Activated CD4-positive, alpha-beta T cell treated with anti-CD3 and anti-CD28 coated beads, Interleukin-2, Interleukin-6, amounts not matched to agents 100 ng/mL and 50 ng/mL, durations not matched to agents 16 hours and 8 hours (primary cell): ENCODE measurements at places on chromosomes 6 and 20.

DNA sequence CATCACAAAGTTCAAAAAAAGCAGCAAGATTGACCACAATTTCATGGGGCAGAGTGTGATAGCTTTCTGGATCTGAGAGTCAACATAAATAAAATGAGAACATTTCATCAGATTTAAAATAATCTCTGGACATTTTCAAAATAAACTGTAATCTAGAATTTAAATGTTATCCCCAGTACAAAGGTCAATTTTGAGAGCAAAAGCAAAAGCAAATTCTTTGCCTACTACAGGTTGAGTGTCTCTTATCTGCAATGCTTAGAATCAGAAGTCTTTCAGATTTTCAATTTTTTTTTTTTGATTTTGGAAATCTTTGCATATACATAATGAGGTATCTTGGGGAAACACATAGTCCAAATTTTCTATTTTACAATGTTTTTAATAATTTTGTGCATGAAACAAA, 67.6 kb upstream of the LYRM2 start:
- no peak for DNase-seq

- no peak for DNase-seq
Observed at GRCh38 chr6:85887461-85887860, 244.8 kb upstream of the SYNCRIP start.

DNA sequence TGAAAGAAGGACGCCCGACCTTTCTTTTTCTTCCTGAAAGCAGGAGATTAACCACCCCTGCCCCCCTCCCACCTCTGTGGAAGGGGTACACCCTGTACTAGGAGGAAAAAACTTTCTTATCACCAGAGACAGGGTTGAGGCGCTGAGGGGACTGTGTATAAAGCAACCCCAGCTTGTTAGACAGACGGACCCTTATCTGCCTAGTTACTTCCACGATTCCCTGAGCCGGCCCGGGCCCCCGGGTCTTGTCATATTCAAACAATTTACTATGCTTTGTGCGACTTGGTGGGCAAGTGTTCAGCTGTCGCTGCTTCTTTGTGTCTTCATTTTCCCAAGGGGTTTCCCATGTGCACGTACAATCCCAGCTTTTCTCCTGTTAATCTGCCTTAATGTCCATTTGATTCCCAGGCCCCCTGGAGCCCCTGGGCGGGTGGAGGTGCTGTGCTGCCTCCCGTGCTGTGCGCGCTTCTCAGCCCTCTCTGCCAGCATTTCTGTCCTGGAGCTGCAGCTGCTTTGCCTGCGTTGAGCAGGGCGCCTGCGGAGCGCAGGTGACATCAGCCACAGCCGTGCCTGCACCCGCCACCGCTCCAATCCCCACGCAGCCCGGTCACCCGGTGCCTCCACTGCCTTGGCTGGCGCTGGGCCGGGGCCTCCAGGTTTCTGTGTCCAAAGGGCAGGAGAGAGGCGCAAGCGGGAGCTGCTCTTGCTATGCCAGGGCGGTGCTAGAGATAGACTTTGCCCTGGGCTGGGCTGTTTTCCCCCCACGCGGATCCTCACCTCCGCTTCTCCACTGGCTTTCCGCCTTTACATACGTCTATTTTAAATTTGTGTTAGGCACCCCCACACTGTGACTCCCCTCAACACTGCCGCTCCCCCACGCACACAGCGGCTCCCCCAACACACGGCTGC, 96.2 kb downstream of the TTLL2 start:
- DNase-seq: no peak

GRCh38 chr6:122620428-122620827, 10.2 kb downstream of the PKIB start:
- no peak for DNase-seq

DNA sequence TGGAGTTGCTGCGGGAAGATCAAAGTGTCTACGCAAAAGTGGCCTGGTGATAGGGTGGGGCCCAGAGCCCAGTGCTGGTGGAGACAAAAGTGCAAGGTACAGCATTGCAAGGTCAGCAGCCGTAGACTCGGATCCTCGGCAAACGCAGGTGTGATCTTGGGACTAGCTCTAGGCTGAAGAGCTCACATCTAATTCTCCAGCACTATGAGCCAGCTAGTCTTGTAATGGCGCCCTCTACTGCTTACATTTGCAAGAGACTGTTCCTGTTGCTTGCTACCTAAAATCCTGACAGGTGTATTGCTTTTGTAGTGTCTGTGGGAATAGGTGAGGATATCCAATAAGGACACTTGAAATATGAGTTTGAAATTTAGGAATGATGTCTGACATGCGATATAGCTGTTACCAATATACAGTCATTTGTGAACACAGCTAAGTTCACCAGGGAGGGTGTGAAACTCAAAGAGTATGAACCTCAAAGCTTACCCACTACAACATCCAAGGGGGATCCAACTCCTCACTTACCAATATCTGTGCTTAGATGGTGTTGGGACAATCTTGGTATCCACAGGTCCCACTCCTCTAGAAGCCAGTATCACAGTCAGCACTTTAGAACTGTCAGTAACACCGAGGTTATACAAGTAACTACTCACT, 58.4 kb downstream of the PDE7B start:
- peak; percentile 76 for DNase-seq

- DNase-seq: peak; percentile 94
Observed at GRCh38 chr20:32277361-32278198, at the start of gene KIF3B. TSS of gene KIF3B (plus strand) at chr20:32277651. CDS start at chr20:32309778, 32,127 bp downstream.

- DNase-seq: peak; percentile 45
Observed at GRCh38 chr6:139249395-139249794, 42.4 kb downstream of the TXLNB start.

DNA sequence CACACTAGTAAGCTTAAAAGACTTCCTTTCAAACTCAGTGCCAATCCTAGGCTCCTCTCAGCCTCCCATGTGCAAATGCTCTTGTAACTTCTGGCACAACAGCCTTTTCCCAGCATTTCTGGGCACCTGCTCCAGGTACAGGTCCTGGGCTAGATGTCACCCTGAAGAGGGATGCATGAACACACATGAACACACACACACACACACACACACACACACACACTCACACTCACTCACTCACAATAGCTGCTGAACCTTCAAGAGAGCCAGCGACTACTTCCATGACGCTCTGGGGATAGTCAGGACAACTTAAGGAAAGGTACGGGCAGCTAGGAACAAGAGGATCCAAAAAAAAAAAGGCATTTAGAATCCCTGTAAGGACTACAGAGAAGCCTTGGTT, 122.8 kb downstream of the INSM1 start:
- no peak for DNase-seq

GRCh38 chr6:55839080-55839479, 36.3 kb downstream of the BMP5 start:
- no peak for DNase-seq

DNA sequence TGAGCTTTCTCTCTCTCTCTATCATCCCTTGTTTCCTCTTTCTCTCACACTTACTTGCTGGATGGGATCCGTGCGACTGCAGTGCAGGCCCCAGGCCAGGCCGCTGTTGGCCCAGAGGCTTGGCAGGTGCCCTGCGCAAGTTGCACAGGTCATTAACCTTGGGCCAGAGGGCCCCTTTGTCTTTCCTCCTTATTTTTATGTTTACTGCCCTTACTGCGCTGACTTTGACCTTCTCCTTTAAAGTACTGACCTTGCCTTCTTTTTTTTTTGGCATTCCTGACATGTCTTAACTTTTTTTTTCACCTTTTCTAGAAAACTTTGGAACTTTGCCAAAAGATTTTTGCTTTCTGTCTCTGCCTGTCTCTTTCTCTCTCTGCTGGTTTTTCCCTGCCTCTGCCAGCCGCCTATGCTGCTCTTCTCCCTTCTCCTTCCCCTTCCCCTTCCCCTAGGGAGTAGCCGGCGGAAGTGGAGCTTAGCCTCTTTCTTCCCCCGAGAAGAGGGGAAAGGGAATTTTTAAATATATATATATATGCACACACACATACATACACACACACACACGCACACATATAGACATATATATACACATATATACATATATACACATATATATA, 59.6 kb upstream of the CDH4 start:
- DNase-seq: no peak

DNA sequence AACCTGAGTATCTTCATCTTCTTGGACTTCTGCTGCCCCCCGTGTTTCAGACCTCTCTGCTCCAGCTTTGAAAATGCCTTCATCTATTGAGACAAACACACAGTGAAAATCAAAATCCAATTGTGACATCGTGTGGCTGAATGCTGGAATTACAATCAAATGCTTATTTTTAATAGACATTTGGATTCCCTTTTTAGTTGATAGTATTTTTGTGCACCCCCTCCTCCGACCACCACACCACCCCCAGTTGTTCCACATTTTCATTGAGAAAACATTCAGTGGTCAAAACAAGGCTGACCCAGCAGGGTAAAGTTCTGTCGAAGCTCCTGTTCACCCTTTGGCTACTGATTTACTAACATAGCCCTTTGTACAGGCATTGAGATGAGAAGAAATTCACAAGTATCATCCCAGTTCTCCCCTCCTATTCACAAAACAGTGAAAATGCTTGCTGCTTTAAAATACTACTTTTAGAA, 79.0 kb downstream of the NRSN1 start:
- DNase-seq: peak; percentile 30

- no peak for DNase-seq
Observed at GRCh38 chr6:36650848-36651478, 27.6 kb upstream of the CDKN1A start.

- DNase-seq: peak; percentile 40
Observed at GRCh38 chr6:130381459-130382380, 15.9 kb downstream of the TMEM200A start.

DNA sequence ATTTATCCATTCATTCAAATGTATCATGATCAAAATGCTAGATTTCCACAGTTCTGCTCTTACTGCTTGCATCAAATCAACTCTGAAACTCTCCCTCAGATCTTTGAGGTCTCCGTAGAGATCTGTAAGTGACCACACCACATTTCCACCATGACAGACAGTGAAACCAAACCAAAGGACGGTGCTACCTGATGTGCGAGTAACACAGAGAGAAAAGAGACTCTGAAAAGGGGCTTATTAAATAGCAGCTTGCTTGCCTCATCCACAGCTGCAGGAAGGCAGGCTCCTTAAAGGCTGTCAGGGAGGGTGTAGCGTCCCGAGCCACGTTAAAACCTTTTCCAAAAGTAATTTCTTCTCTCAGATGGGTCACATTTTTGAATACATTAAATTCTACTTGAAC, 335.8 kb downstream of the PACRG start:
- DNase-seq: no peak

DNA sequence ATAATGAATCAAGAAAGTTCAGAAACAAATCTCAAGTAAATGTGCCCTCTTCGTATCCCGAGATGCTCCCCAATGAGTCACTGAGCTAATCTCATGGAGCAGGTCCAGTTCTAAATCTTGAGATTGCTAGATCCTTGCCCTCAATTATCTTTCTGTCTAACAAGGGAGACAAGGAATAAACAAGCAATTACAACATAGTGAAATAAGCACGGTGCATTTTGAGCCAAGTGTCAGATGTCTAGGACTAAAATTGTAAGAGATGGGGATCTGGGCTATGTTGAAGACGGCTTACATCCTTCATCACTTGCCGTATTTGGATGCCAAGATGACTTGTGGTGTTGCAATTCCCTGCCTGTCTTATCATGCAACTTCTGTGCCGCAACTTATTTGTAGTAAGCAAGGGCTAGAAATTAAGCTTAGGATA, 56.5 kb upstream of the ADGRF1 start:
- DNase-seq: no peak

DNA sequence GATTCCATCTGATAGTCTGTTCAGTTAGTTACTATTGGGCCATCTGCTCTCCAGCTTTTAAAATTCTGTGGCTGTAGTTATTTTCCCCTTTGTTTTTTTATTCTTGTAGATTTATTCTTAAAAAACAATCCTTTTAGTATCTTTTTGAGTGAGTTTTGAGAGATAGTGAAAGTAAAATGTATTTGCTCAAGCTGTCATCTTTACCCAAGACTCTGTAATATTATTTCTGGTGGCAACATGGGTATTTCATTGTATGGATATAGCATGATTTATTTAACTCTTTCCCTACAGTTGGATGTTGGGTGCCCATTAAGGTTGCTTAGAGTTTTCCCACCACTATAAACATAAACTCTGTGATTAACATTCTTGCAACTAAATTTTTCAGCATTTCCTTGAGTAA, 24.6 kb downstream of the STK4 start:
- DNase-seq: no peak

GRCh38 chr20:5843054-5843592, 92.9 kb downstream of the SHLD1 start:
- peak; percentile 76 for DNase-seq

- DNase-seq: peak; percentile 30
Observed at GRCh38 chr6:105587349-105588122, 184.7 kb upstream of the PREP start.

DNA sequence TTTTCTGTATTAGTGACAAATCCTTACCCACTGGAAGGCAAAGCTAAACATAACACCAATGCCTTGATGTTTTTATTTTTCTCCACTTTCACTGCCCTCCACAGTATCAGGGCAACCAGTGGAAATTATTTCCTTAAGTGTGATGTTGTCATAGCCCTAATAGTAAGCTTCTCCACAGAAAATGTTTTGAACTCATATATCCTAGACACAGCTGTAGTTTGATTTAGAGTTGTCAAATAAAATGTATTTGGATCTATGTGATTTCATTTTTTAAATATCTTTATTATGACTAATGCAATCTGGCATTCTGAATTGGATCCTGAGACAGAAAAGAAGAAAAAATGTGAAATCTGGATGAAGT, 70.9 kb upstream of the UFL1 start:
- no peak for DNase-seq

DNA sequence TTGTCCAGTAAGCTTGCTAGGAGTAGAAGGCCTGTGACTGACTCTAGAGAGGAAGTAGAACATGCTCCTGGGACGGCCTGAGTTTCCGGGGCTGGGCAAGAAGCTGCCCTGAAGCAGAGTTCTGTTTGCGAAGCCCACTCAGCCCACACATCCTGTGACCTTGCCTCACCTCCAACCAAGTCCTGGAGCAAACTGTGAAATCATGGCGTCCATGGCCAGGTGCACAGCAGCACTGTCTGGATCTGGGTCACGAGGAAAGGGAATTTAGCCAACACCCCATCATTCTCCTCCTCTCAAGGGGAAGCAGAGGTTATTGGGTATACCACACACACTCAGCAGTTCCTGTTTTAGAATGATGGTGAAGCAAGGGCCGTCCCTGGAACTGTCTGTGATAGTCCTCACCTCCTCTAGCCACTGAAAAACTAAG, 87.5 kb downstream of the CRYBG1 start:
- peak; percentile 25 for DNase-seq

DNA sequence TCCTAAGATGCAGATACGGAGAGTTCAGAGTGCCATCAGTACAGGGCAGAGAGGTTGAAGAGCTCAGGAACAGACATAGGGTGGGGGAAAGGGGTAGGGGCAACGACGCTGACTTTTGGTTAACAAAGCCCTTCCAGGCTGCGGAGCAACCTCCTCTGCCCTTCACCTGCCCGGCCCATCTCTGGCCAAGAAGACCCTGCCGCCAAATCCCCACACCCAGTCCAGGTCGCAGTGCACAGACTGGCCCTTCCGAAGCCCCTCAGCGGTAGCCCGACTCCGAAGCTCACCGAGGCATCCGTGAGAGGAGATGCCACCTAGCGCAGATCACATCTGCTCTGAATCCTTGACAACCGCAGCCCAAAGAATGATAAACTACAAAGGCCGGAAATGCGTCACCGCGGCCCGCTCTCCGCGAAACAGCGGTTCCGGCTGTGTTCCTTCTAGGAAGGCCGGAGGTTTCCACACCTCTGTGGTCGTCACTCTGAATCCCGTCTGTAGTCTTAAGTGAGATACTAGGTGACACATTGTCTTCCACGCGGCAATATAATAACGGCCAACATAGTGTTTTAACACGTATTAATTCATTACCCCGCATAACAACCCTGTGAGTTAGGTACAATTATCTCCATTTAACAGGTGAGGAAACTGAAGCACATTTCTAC, at the start of gene ZSCAN23:
Gene ZSCAN23, minus strand, starts transcription at position 380 of the 662 bp plus-strand sequence. CDS start 7,225 bp downstream, outside the sequence.
- DNase-seq: peak; percentile 90

- no peak for DNase-seq
Observed at GRCh38 chr20:57377350-57377749, 13.8 kb upstream of the RBM38 start.

- no peak for DNase-seq
Observed at GRCh38 chr20:588476-588875, 21.6 kb downstream of the TCF15 start.
